Chondrocyte (in vitro differentiated cells): ENCODE measurements at places on chromosomes 1 and 21. TPM values are rescaled to one million over a fixed set of nuclear protein-coding genes. Genes with fewer than 3 reads are reported as not detected.

DNA sequence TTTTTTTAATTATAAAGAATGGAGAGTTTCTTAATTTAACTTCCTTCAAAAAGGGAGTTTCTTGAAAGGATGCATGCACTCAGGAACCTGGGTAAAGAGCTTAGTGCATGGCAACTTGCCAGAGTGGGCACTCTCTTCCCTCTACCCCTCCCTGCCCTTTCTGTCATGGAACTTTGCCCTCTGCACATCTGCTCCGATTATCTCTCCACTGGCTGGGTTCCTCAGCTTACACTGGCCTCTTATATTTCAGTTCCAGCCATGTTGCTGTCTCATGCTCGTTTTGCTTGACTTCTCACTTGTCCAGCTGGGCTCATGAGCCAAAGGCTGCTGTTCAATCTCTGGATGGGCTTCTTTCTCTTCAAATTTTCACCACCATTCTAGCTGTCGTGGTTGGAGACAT is 87.0 kb downstream of the NCAM2 start:
- no peak overlapping the region for H3K4me3 ChIP-seq
- no peaks in the 10 kb centered on the region for H3K36me3 ChIP-seq
- DNase-seq: no peak
- peaks cover 10% of the 10 kb centered on the region for H3K4me1 ChIP-seq
- no peak overlapping the region for H3K27ac ChIP-seq

Gene EFNA3
- total RNA-seq: 4.3 to 5.5 TPM (median 4.5 TPM) in 3 replicates

- no peaks in the 10 kb centered on the region for H3K27me3 ChIP-seq
- peaks cover 18% of the 10 kb centered on the region for H3K4me1 ChIP-seq
- H3K4me3 ChIP-seq: no peak overlapping the region
- no peak for DNase-seq
- peaks cover 4% of the 10 kb centered on the region for H3K36me3 ChIP-seq
These were observed 63.3 kb downstream of the FGGY start for GRCh38 chr1:59360170-59360569.

Gene TSPAN2
- 218 to 498 TPM (median 227 TPM) in 3 replicates for total RNA-seq

GRCh38 chr1:112515311-112516009 is 6.7 kb downstream of the WNT2B start:
- H3K36me3 ChIP-seq: peaks cover 4% of the 10 kb centered on the region
- no peak overlapping the region for H3K27ac ChIP-seq

GRCh38 chr1:156691665-156692440 is 13.5 kb downstream of the CRABP2 start:
- peaks cover 54% of the 10 kb centered on the region for H3K4me1 ChIP-seq
- no peak for DNase-seq
- no peak overlapping the region for H3K27ac ChIP-seq
- H3K27me3 ChIP-seq: peaks cover 1% of the 10 kb centered on the region
- no peak overlapping the region for H3K4me3 ChIP-seq

Gene SPRR2B
- not detected in 3 replicates for total RNA-seq

DNA sequence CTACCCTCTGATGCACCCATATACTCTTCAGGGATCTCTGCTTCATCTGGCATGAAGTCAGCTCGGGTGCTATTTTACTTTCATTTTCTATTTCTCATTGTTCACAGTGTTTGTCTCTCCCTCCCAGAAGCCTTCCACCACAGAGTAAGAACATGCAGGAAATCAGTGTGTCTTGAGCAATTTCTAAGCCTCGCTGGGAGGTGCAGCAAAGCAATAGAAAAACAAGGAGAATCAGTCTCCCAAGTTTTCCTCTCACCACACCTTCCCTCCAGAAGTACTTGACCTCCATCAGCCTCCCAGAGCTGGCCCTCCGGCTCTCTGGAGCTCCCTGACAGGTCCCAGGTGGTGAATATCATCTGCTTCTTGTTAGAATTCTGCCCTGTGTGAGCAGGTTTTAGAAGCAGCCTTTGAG is 594.7 kb upstream of the CAMK1G start:
- peak overlapping the region; percentile 6 for H3K27ac ChIP-seq
- H3K36me3 ChIP-seq: peaks cover 4% of the 10 kb centered on the region
- H3K4me1 ChIP-seq: peaks cover 11% of the 10 kb centered on the region
- DNase-seq: no peak

- no peak overlapping the region for H3K4me3 ChIP-seq
- no peaks in the 10 kb centered on the region for H3K27me3 ChIP-seq
- H3K27ac ChIP-seq: no peak overlapping the region
- H3K4me1 ChIP-seq: no peaks in the 10 kb centered on the region
- DNase-seq: no peak
These were observed 8.4 kb downstream of the CD34 start for GRCh38 chr1:207902566-207902965.
